ENCODE measurements at places on chromosomes 2 and 18.

- DNase-seq: no peak
Measured at GRCh38 chr2:99187011-99187410, 6.0 kb downstream of the MRPL30 start.

GRCh38 chr2:205637320-205637602, 45.0 kb upstream of the NRP2 start:
- no peak for DNase-seq

DNA sequence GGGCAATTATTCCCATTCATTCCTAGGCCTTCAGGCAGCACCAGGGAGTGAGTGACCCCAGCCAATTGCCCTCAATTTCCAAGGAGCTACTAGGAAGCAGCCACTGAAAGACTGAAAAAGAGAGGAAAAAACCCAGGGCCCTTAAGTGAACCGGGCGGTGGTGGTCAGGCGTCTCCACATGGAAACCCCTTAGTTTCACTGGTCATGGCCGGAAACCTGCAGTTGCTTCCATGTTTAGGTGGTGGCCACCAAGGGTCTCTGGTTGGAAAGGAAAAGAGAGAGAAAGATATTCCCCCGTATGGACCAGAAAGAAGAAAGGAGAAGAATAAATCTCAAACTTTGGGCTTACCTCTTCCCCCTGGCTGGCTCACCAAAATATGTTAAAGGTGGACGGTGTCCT, 64.9 kb downstream of the GALR1 start:
- no peak for DNase-seq

DNA sequence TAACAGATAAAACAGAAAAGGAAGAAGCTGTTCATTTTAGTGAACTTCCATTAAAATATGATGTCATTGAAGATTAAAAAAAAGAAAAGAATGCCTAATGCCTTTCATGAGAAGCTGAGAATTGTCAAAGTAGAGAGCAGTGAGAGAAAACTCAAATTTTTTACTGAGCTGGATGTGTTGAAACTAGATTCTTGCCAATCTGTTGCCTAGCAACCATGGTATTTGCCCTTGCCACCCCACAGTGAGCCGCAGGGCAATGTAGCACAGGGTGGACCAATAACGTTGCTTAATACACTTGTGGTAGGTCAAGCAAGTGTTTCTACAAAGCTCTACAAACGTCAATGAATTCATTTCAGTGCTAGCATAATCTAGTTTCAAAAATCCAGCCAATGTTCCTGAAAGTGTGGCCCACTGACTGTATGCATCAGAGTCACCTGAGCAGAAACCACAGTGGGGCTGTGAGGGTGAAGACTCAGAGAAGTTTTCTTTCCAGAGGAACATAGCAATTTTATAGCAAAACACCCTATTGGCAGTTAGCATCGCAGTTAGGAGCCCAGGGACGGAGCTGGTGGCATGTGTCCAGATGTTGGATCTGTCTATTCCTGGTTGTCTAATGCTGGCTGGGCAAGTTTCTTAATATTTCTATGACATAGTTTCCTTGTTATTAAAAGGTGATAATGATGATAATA, 132.2 kb downstream of the DOCK10 start:
- peak; percentile 67 for DNase-seq

GRCh38 chr2:198587741-198588140, 783.3 kb downstream of the PLCL1 start:
- no peak for DNase-seq

DNA sequence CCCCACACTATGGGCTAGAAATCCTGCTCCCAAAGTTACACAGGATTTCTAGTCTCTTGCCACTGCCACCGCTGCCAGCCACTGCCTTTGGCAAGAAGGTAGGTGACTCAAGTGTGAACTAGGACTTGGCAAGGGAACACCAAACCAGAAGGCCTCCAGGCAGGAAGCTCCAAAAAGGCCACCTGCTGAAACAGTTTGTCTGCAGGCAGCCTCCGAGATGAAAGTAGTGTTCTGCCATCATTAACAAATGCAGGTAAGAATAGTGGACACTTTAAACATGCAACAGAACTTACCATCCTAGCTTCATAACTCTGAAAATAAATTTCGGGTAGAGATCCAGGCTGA, 3.9 kb downstream of the ANKRD44 start:
- peak; percentile 72 for DNase-seq

- peak; percentile 90 for DNase-seq
Measured at GRCh38 chr2:30359644-30360167, 87.3 kb upstream of the LCLAT1 start.

DNA sequence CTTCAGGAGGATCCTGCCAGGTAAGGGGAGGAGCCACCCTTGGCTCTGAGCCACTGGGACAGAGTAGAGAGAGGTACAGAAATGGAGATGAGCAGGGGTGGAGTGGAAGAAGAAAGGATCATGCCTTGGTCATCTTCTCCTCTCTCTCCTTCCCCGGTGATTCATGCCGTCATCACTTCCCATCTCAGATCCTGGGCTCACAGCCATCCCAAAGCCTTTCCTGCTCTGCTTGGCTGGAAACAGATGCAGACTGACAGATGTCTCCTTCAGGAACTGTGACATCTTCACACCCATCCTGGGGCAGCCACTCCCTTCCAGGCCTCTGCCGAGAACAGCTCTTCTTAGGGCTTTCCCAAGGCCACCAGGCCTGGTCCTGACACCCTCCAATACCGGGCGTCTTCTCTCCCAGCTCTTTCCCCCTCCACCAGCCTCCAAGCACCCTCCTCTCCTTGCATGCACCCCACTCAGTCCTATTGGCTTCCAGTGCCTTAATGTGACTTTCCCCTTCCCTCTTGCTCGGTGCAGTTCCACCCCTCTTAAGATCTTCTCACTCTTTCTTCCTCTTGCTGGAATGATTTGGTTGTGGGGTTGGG, 58.3 kb upstream of the TNP1 start:
- DNase-seq: no peak

DNA sequence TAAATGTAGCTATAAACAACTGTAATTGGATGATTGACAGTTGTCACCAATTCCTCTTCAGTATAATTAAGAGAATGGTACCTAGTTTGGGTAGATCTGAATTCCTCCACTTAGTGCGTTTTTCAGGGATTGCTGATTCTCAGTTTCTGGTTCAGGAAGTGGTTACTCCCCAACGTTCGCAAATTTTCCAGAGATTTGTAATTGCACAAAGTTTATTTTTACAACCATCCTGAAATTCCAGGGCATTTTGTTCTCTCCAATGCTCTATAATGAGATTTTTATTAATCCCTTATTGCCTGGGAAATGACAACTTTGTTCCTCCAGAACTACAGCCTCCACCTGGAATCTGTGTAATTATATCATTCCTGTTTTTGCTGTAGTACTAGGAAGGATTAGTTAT, 710.6 kb upstream of the ZEB2 start:
- DNase-seq: no peak

DNA sequence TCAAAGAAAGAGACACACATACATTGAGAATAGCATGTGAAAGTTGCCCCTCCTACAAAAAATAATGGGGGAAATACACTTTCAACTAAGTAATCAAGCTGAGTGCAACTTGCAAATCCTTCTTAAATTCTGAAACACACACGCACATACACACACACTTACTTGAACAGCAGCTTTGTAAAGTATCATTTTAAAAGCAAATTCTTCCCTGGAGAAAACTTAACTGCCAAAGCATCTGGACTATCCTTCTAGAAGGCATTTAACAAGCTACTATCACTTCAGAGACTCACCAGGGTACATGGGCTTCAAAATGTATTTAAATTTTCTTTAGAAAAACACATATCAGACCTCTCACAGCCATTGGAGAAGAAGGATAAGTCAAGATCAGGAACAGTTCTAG, 15.3 kb downstream of the GAREM1 start:
- DNase-seq: no peak

- no peak for DNase-seq
Measured at GRCh38 chr2:71452565-71452964, 796 bp upstream of the DYSF start.

GRCh38 chr2:119647440-119648169, 31.4 kb upstream of the TMEM177 start:
- no peak for DNase-seq

GRCh38 chr2:220509966-220510365, 882.5 kb downstream of the SLC4A3 start:
- no peak for DNase-seq

DNA sequence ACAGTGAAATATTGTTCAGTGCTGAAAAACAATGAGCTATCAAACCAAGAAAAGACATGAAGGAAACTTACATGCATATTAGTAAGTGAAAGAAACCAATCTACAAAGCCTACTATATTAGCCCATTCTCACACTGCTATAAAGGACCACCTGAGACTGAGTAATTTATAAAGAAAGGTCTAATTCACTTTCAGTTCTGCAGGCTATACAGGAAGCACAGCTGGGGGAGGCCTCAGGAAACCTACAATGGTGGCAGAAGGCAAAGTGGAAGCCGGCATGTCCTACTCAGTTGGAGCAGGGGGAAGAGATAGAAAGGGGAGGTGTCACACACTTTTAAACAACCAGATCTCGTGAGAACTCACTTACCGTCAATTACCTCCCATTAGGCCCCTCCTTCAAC, 232.1 kb downstream of the TMX3 start:
- DNase-seq: no peak

- no peak for DNase-seq
Measured at GRCh38 chr18:76376225-76376624, 118.8 kb downstream of the ZNF516 start.

DNA sequence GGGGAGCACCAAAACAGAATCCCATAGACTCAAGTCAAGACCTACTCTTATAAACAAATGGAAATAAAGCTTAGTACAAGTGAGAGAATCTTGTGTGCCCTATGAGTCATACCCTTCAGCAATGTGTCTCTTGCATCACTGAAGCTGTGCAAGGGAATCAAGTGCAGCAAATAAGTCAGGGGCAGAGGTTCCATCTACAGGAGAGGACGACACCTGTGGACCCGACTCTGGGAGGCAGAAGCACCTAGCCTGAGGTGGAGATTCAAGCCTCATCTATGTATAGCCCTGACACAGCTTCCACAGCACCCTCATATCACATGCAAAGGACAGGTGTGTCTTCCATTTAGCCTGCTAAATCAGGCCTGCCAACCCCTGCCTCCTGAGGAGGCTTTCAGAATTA, 298.2 kb downstream of the CNTNAP5 start:
- DNase-seq: no peak

DNA sequence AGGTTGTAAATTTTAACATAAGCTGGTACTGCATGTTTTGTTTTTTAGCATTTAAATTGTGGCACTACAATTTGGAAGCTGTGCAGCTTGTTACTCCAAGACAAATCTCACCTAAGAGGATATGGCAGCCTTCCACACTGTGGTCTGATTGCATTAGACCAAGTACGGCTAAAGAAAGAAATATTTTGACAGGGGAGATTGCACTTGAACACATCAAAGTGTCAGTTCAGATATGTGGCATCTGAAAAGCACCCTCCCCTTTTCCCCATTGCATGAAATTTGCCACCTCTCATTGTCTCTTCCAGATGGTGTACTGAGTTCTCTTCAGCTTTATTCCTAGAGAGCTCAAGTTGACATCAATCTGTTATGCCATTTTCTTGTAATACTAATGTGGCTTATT, 295.9 kb downstream of the ERBB4 start:
- no peak for DNase-seq

DNA sequence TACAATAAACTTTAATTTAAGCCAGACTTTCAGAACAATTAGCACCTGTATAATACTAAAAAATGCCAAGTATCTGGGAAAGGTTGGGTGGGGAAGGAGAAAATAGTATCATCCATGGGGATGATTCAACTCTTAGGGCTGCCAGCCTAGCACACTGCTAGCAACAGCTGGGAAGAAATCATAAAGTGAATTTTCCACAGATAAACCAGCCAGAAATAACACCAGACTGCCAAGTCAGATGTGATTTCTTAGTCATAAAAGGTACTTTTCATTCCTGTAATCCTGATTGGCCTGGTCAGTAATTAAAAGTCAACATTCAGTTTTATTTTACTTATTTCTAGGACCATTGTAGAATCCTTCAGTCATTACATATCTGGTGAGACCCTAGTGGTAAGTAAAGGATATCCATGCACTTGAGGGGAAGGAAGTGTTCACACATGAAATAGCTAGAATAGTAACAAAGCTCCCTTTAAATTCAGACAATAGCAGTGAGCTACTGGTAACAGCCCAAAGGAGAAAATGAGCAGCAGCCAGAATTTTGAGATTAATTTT, 59.4 kb downstream of the LIMS1 start:
- DNase-seq: no peak

DNA sequence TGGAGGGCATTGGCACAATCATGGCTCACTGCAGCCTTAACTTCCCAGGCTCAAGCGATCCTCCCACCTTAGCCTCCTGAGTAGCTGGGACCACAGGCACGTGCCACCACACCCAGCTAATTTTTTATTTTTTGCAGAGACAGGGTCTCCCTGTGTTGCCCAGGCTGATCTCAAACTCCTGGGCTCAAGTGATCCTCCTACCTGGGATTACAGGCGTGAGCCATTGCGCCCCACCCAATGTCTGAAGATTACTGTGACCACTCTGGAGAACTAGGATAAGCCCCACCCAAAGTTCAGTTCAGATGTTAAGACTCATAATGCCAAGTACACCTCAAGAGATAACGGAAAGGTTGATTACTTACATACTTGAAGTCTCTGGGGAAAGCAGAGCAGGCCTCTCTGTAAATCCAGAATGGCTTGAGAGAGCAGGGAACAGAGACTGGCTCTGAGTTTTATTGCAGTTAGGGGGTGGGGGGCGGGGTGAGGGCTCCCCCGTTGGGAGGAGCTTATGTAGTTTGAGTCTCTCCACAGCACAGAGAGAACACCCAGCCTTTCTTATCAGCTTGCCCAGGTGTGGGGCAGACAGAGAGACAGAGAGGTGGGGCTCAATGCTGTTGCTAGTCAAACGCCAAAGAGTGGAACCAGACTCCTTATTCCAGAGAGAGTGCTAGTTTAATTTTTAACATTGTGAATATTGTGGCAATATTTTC, 26.5 kb upstream of the ERICH2 start:
- DNase-seq: no peak

- DNase-seq: no peak
Measured at GRCh38 chr2:231390667-231391066, 4.8 kb upstream of the B3GNT7 start.

GRCh38 chr2:96153991-96154431, 8.8 kb upstream of the DUSP2 start:
- peak; percentile 47 for DNase-seq

GRCh38 chr2:182625814-182626213, 90.2 kb upstream of the DNAJC10 start:
- DNase-seq: no peak

GRCh38 chr2:238504181-238504931, 77.6 kb downstream of the ASB1 start:
- DNase-seq: peak; percentile 63

GRCh38 chr2:170052151-170052550, 125.8 kb upstream of the MYO3B start:
- no peak for DNase-seq

GRCh38 chr18:55541571-55541970, 46.4 kb downstream of the TCF4 start:
- DNase-seq: no peak
